ENCODE measurements at places on chromosomes 16 and 17. TPM values are rescaled to one million over a fixed set of nuclear protein-coding genes. Genes with fewer than 3 reads are reported as not detected.

IRX3 gene
- 1.5 TPM for total RNA-seq

KRTAP16-1 gene
- not detected for total RNA-seq

NME1 gene
- 9.1 TPM for total RNA-seq

SLC52A1 gene
- total RNA-seq, result not detected

MAF gene
- 30.4 TPM for total RNA-seq

NR1D1 gene
- 24.2 TPM for total RNA-seq

GAS2L2 gene
- total RNA-seq, result 0.50 TPM

- H3K4me1 ChIP-seq, result peaks cover 23% of the 10 kb centered on the region
- no peaks in the 10 kb centered on the region for H3K27me3 ChIP-seq
- no peak for DNase-seq
- H3K27ac ChIP-seq, result no peak overlapping the region
Observed at GRCh38 chr17:57260325-57261083, 4.2 kb downstream of the MSI2 start.

- H3K27me3 ChIP-seq, result no peaks in the 10 kb centered on the region
- H3K4me1 ChIP-seq, result peaks cover 78% of the 10 kb centered on the region
- no peak overlapping the region for H3K4me3 ChIP-seq
- H3K36me3 ChIP-seq, result peaks cover 28% of the 10 kb centered on the region
- H3K27ac ChIP-seq, result peak overlapping the region; percentile 69
Observed at GRCh38 chr17:20999841-21000532, 42.8 kb downstream of the USP22 start.

DNA sequence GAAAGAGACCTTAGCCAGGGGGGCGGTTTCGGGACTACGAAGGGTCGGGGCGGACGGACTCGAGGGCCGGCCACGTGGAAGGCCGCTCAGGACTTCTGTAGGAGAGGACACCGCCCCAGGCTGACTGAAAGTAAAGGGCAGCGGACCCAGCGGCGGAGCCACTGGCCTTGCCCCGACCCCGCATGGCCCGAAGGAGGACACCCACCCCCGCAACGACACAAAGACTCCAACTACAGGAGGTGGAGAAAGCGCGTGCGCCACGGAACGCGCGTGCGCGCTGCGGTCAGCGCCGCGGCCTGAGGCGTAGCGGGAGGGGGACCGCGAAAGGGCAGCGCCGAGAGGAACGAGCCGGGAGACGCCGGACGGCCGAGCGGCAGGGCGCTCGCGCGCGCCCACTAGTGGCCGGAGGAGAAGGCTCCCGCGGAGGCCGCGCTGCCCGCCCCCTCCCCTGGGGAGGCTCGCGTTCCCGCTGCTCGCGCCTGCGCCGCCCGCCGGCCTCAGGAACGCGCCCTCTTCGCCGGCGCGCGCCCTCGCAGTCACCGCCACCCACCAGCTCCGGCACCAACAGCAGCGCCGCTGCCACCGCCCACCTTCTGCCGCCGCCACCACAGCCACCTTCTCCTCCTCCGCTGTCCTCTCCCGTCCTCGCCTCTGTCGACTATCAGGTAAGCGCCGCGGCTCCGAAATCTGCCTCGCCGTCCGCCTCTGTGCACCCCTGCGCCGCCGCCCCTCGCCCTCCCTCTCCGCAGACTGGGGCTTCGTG is at the start of gene MAPT:
Gene MAPT (plus strand): TSS at position 533 of the 763 bp plus-strand sequence. CDS start 67,784 bp downstream, outside the sequence.
- peak; percentile 94 for DNase-seq
- peak within 1 kb of the TSS; percentile 67 for H3K27ac ChIP-seq
- H3K36me3 ChIP-seq, result no peaks in the 10 kb centered on the region
- peaks cover 24% of the 10 kb centered on the region for H3K4me1 ChIP-seq
- peak within 1 kb of the TSS; percentile 86 for H3K4me3 ChIP-seq

GRCh38 chr16:48542020-48542473 is 67.9 kb downstream of the N4BP1 start:
- H3K27ac ChIP-seq, result no peak overlapping the region
- peaks cover 12% of the 10 kb centered on the region for H3K36me3 ChIP-seq
- peaks cover 25% of the 10 kb centered on the region for H3K4me1 ChIP-seq
- no peak overlapping the region for H3K4me3 ChIP-seq
- DNase-seq, result no peak
- H3K27me3 ChIP-seq, result no peaks in the 10 kb centered on the region

DNA sequence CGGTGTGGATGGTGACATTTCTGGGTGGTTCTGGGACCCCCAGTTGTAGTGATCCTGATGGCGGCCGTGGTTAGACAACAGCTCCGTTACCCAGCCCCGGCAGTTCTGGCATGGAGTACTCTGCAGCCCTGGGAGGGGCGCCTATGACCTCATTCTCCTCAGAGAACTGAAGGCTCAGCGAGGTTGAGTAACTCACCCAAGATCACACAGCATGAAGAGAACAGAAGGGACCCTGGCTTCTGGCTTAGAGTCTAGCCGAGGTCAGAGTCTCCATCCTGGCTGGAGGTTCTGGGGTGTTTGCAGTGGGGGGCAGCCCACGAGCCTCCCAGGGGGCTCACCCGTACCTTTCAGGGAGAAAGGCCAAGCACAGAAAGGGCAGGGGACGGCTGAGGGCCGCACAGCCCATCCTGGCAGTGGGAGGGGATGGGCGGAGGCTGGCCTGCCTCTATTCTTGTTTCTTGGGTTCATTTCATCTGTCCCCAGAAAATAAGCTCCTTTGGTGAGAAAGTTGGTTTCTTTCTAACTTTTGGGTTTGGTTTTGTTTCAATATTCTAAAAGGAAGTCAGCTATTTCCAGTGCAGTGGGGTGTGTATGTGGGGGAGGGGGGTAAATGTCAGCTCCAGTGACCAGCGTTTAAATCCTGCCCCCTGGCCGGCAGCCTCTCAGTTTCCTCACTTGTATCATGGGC is 13.2 kb downstream of the ZFPM1 start:
- DNase-seq, result no peak
- H3K4me1 ChIP-seq, result peaks cover 3% of the 10 kb centered on the region
- peaks cover 45% of the 10 kb centered on the region for H3K27me3 ChIP-seq
- no peak overlapping the region for H3K4me3 ChIP-seq

GRCh38 chr17:28242791-28243190 is 76.2 kb upstream of the TMEM97 start:
- H3K4me3 ChIP-seq, result no peak overlapping the region
- no peak overlapping the region for H3K27ac ChIP-seq
- H3K27me3 ChIP-seq, result no peaks in the 10 kb centered on the region
- no peak for DNase-seq

- no peaks in the 10 kb centered on the region for H3K4me1 ChIP-seq
- DNase-seq, result no peak
- H3K27ac ChIP-seq, result no peak overlapping the region
- H3K36me3 ChIP-seq, result no peaks in the 10 kb centered on the region
Observed at GRCh38 chr16:29226782-29227181, 179.7 kb downstream of the NPIPB11 start.

GRCh38 chr17:38620551-38621277 is 15.0 kb upstream of the SRCIN1 start:
- DNase-seq, result no peak
- no peaks in the 10 kb centered on the region for H3K36me3 ChIP-seq
- no peaks in the 10 kb centered on the region for H3K4me1 ChIP-seq
- H3K27me3 ChIP-seq, result no peaks in the 10 kb centered on the region
- H3K4me3 ChIP-seq, result no peak overlapping the region
- H3K27ac ChIP-seq, result no peak overlapping the region

GRCh38 chr16:79054211-79054984 is 546.1 kb downstream of the MAF start:
- no peaks in the 10 kb centered on the region for H3K27me3 ChIP-seq
- no peak for DNase-seq
- no peak overlapping the region for H3K4me3 ChIP-seq
- H3K36me3 ChIP-seq, result no peaks in the 10 kb centered on the region
- no peaks in the 10 kb centered on the region for H3K4me1 ChIP-seq
- H3K27ac ChIP-seq, result no peak overlapping the region

- H3K36me3 ChIP-seq, result no peaks in the 10 kb centered on the region
- H3K27ac ChIP-seq, result no peak overlapping the region
- no peak overlapping the region for H3K4me3 ChIP-seq
- DNase-seq, result no peak
Observed at GRCh38 chr17:15194859-15195277, 70.3 kb downstream of the PMP22 start.

GRCh38 chr16:4385789-4386450 is 14.3 kb downstream of the VASN start:
- H3K4me3 ChIP-seq, result no peak overlapping the region
- peaks cover 23% of the 10 kb centered on the region for H3K4me1 ChIP-seq
- H3K27me3 ChIP-seq, result no peaks in the 10 kb centered on the region
- DNase-seq, result no peak

DNA sequence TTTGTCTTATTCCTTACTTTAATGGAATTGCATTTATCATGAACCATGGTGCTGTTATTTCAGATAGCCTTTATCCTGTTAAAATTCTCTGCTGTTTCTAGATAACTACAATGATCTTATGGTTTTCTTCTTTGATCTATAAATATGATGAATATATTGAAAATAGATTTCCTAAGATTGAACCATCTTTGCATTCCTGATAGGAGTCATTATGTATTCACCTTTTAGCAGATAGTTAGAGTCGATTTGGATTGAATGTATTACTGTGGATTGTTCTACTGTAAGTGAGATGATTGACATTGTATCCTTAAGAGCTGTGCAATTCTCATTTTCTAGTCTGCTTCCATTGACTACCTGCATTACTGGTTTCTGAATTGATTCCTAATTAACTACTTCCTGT is 165.0 kb upstream of the CACNG3 start:
- no peak overlapping the region for H3K27ac ChIP-seq
- H3K4me1 ChIP-seq, result no peaks in the 10 kb centered on the region
- H3K27me3 ChIP-seq, result no peaks in the 10 kb centered on the region
- H3K36me3 ChIP-seq, result no peaks in the 10 kb centered on the region
- no peak overlapping the region for H3K4me3 ChIP-seq
- DNase-seq, result no peak

DNA sequence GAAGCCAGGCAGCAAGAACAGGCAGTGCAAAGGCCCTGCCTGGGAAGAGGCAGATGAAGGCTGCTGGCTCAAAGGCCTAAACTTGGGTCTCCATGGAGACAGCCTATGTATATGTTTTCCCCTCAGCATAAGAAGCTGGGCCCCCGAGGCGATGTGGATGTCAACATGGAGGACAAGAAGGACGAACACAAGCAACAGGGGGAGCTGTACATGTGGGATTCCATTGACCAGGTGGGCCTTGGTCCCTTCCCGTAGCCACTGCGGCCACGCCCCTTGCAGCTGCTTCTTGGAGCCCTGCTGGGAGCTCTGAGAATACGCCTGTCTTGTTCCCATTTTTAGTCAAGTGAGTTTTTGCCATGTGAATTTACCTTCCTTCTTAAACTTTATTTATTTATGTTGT is 106.0 kb downstream of the SDR42E1 start:
- H3K27ac ChIP-seq, result no peak overlapping the region
- H3K36me3 ChIP-seq, result no peaks in the 10 kb centered on the region
- no peak overlapping the region for H3K4me3 ChIP-seq
- H3K27me3 ChIP-seq, result no peaks in the 10 kb centered on the region
- no peak for DNase-seq

- peaks cover 15% of the 10 kb centered on the region for H3K4me1 ChIP-seq
- H3K4me3 ChIP-seq, result no peak overlapping the region
- no peaks in the 10 kb centered on the region for H3K27me3 ChIP-seq
- DNase-seq, result no peak
Observed at GRCh38 chr16:11298143-11298900, 17.2 kb upstream of the PRM1 start.

DNA sequence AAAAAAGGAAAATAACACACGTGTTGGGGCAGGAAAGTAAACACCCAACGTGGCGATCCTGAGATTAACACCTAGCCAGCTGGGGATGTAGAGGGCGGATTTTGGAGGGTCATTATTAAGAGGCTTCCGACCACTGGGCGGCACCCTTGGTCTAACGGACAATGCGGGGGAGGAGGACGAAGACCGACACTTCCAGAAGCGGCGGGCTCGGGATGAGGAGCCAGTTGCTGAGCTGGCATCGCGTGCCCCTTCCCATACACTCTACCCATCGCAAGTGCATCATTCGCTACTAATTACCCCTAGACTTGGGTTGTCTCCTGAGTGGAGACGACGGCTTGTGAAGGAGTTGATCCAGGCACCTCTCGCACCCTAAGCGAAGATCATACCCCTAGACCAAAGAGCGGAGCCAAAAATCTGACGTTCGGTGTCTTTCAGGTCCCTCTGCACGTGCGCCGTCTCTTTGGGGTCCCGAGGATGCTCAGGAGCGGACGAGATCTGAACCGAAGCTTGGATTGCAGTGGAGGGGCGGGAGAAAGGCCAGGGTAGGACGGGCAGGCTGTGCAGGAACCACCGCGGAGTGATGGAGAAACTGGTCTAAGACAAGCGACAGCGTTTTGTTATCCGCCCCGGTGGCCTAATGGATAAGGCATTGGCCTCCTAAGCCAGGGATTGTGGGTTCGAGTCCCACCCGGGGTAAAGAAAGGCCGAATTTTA is 17.6 kb downstream of the ZNF213 start:
- H3K4me3 ChIP-seq, result peak overlapping the region; percentile 65
- peaks cover 36% of the 10 kb centered on the region for H3K4me1 ChIP-seq
- H3K27ac ChIP-seq, result peak overlapping the region; percentile 79
- no peaks in the 10 kb centered on the region for H3K27me3 ChIP-seq
- no peaks in the 10 kb centered on the region for H3K36me3 ChIP-seq
- peak; percentile 98 for DNase-seq

DNA sequence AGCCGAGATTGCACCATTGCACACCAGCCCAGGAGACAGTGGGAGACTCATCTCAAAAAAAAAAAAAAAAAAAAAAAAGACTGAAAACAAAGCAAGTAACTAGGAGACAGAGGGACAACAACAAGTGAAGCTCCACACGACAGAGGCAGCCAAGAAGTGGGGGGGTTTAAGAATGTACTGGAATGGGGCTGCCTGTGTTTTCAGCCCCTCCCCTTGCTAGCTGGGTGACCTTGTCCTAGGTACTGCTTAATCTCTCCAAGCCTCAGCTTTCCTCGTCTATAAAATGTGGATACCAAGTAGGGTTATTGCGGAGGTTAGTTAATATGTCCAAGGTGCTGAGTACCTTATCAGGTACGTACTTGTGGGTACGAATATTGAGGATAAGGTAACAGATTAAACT is 163.8 kb upstream of the CACNG5 start:
- H3K36me3 ChIP-seq, result no peaks in the 10 kb centered on the region
- peak overlapping the region; percentile 32 for H3K27ac ChIP-seq
- no peak for DNase-seq
- H3K27me3 ChIP-seq, result no peaks in the 10 kb centered on the region

DNA sequence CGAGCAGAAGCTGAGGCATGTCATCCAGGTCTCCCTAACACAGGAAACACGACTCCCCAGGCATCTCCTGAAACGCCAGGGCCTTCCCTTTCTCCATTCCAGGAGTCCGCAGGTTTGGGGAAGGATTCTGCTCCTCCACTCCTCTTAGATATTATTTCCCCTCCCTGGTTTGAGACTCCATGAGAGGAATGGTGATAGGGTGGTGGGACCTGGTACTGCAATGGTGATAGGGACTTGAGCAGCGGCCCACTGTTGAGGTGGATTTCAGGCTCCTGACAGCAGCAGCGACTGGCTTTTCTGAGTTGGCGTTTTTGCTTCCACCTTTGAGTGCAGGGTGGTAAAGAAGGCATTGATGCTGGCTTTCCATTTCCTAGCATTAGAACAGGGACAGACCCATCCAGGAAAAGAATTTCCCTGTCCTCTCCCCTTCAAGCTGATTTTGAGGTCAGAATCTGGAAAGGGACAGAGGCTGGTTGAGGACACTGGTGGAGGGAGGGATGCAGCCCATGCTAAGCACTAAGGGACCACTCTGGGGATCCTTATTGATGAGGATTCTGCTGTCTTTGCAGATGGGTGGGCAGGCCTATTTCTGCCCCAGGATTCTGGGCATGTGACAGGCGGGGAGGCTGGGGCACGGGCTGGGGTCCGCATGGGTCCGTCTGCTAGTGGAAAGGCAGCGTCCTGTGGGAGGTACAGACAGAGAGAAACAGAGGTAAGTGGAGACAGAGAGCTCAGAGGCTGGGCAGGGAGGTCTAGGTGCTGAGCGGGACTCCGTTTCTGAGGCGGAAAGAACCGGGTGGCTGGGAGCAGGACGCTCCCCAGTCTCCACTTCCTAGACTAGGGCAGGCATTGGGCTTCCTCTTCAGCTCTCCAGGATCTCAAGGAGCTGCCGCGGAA is 1.3 kb upstream of the TBX4 start:
- no peak for DNase-seq
- H3K36me3 ChIP-seq, result no peaks in the 10 kb centered on the region
- H3K27me3 ChIP-seq, result peaks cover 41% of the 10 kb centered on the region
- no peak overlapping the region for H3K4me3 ChIP-seq

Measured in esophagus muscularis mucosa (tissue), 4 donors.